ENCODE measurements at places on chromosomes 5 and 9.

DNA sequence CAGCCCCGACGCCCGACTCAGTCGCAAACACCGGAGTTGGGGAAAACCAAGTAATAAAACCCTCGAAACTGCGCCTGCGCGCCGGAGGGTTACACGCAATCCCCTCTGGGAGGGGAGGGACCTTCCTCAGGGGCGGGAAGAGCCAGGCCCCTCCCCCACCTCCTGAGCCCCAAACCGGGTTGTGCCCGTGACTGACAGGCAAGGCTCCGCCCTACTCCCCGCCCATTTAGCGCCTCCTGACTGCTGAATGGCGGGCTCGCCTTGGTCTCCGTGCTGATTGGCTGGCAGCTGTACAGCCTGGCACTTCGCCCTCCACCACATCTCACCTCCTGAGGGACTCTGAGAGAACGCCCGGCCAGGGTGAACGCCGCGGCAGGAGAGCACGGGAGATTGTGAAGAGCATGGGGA lies at the start of gene PRDM9:
TSS of gene PRDM9 (plus strand) at position 332 of the 408 bp plus-strand sequence. CDS start 1,425 bp downstream, outside the sequence.
- no peak for DNase-seq

DNA sequence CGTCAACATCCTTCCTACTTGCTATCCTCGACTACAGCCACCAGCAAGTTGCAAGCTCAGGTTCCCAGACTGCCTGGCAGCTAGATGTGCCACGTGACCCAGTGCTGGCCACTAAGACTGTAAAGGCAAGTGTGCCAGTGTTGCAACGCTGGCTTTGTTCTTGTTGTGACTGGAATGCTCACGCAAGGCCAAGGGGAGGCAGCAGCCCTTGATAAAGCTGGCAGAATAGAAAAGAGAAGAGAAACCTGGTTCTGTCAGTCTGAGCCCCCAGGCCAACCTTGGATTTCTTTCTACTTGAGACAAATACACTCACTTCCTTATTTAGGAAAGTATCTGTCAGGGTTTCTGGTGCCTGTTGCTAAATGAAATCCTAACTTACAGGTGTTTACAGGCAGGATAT lies 113.0 kb downstream of the KLHL3 start:
- no peak for DNase-seq

DNA sequence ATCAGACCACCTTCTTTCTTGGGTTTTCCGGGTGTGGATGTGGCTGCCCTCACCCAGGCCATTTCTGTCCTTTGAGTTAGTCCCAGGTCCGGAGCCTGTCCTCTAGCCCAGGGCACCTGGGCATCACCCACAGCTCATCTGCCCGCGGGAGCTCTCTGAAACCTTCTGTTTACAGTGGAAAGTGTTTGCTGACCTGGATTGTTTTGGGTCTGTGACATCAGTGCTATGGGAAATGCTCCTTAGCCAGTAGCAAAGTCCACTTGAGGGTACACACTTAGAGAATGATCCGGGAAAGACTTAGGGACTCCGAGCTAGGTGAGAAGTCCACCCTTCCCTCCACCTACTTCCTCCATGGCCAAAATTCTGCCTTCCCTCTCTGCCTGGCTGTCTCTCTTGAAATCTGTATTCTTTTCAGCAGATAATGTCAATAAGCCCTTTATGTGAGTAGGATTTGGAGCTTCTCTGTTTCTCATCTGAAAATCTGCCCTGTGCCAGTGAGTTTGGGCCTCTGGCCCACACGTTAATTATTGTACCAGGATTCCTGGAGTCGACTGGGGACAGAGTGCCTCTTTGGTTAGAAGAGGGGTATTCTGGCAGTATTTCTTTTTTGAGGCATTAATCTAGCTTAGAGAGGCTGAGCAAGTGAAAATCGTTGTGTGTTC lies 19.9 kb downstream of the ABLIM3 start:
- no peak for DNase-seq

GRCh38 chr9:99835581-99835980 lies 13.9 kb downstream of the NR4A3 start:
- DNase-seq: no peak

- no peak for DNase-seq
These were observed 20.7 kb downstream of the CDH6 start for GRCh38 chr5:31214229-31214628.

GRCh38 chr5:160727296-160727997 lies 124.6 kb downstream of the ATP10B start:
- DNase-seq: no peak

GRCh38 chr9:14403081-14403480 lies 89.1 kb upstream of the NFIB start:
- DNase-seq: no peak

GRCh38 chr5:33091571-33092363 lies 349.0 kb upstream of the TARS1 start:
- no peak for DNase-seq

GRCh38 chr5:160390787-160391696 lies 8.8 kb downstream of the FAM200C start:
- DNase-seq: no peak

DNA sequence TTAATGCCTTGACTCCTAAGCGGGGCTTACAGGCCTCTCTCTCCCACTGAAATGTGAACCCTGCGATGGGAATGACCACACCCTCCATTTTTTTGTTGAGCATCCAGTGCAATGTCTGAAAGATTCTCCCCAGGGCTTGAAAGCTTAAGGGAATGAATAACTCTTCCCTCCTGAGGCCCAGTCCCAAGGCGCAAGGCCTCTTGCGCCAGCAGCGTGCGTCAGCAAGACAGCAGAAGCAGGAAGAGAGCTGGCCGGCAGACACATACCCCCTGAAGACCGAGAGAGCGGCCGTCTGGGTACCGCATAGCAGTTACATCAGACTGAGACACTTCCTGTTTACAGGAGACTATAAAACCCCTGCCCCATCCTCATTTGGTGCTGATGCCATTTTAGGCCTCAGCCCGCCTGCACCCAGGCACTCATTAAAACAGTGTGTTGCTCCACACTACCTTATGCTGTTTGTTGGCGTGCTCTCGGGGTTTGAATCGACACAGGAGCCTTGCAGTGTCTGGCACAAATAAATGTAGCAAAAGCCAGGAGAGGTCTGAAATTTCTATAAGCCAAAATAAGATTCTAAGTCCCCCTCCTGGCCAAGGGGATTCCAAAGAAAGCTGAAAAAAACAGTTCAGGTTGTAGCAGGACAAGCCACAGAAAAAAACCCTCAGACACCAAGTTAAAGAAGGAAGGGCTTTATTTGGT lies 62.3 kb downstream of the GDNF start:
- DNase-seq: no peak

GRCh38 chr9:107730666-107731065 lies 241.1 kb upstream of the KLF4 start:
- DNase-seq: no peak

- DNase-seq: no peak
These were observed 22.8 kb downstream of the EXOC3 start for GRCh38 chr5:465591-466403.

DNA sequence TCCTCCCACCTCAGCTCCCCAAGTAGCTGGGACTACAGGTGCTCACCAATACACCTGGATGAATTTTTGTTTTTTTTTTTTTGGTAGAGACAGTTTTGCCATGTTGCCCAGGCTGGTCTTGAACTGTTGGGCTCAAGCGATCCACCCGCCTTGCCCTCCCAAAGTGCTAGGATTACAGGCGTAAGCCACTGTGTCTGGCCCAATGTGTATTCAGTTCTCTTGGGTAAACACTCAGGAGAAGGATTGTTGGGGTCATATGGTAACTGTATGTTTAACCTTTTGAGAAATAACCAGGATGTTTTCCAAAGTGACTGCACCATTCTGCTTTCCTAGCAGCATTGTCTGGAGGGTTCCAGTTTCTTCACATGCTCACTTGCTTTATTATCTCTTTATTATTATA lies 67.4 kb downstream of the TNPO1 start:
- DNase-seq: no peak

- no peak for DNase-seq
These were observed 557.9 kb downstream of the CTNND2 start for GRCh38 chr5:11346336-11346735.

GRCh38 chr9:19527663-19528062 lies 118.9 kb downstream of the ACER2 start:
- DNase-seq: no peak

DNA sequence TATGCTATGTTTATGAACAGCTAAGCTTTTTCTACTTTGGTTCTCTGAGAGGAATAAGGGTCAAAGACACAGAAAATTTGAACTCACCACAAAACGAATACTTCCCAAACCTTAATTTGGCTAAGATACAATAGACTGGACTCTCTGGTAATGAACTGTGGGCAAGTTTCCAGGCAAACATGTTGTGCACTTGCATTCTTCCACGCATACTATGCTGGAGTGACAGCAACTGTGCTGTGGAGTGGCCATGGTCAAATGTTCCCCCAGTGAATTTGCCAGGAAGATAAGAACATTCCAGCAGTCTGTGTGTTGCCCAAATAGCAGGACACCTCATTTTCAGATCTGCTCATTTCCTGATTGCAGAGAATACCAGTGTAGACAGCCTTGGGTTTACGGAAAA lies 275.3 kb upstream of the IL12B start:
- no peak for DNase-seq

- DNase-seq: no peak
These were observed 928 bp downstream of the MCTP1 start for GRCh38 chr5:95283761-95284571.

DNA sequence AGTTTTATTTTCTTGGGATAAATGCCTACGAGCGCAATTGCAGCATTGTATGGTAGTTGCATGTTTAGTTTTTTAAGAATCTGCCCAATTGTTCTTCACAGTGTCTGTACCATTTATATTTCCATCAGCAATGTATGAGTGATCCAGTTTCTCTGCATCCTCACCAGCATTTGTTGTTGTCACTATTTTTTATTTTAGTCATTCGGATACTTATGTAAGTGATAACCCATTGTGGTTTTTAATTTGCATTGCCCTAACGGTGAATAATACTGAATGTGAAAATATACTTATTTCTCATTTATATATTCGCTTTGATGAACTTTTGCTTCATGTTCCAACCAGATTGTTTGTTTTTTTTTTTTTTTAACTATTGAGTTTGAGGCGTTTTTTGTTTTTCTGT lies 33.7 kb upstream of the PWWP2A start:
- DNase-seq: no peak

DNA sequence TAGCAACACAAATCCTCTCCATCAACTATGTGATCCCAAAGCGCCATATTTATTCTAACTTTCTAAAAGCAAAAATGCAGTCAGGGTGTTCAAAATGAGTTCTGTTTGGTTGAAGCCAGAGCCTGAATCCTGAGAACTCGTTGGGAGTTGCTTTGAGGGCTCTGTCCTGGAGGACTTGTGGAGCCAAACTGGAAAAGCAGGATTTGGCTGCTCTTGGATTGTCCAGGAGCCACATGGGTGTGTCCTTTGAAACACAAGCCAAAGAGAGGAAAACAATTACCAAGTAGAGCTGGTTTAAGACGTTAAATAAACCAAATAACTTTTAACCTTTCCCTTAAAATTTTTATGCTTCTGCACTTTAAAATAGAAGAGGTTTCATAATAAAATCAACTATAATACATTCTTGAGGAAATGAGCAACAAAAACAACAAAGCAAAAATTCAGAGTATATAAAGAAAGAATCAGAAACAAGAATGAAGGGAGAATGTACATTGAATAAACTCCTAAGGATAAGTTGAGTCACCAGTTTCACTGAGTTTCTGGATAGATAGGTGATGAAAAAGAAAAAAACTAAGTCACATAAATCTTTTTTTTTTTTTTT lies 13.5 kb downstream of the C5orf46 start:
- no peak for DNase-seq

DNA sequence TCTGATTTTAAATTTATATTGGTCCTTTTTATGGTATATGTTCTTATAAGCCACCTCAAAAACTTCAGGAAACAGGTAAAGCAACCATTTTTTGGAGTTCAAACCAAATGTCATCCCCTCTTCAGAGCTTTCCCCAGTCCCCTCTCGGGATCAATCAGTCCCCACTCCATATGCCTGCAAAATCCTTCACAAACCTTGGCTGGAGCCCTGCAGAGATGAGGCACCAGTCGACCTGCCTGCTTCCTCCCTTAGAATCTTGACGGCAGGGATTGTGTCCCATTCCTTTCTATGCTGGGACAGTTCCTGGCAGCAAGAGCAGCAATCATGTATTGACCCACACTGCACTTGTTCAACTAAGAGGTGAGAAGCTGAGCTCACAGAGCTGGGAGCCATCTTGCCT lies 22.6 kb downstream of the B4GALT1 start:
- no peak for DNase-seq

DNA sequence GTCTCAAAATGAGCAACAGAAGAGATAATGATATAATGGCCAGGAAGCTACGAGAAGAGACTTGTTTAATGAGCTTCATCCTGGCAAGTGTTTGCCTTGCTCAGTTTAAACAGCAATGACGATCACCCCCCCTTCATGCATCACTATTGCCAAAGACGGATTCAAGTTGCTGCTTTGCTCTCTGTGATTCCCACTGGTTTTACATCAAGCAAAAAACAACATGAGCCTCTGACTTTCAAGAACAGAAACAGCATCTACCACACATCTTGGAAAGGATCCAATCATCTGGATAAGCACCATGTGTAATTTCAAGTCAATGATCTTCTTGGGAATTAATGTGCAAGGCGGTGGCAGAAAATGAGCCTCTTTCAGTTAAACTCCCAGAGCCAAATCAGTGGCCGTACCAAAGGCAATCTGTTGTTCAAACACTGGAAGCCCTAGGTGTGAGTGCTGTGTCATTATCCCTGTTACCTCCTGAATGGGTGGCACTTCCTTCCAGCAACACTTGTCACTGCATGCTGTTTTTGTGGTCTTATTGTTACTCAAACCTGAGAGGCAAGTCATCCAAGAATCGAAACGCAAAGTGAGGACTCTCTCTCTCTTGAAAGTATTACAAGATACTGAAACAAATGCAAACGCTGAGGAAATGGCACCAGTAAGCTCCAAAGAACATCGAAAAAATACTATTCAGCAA lies 72.8 kb downstream of the MED27 start:
- no peak for DNase-seq

GRCh38 chr5:168612123-168612522 lies 33.0 kb upstream of the PANK3 start:
- no peak for DNase-seq
